ENCODE measurements at places on chromosomes 4 and X. TPM values are rescaled to one million over a fixed set of nuclear protein-coding genes. Genes with fewer than 3 reads are reported as not detected.
A peak's percentile ranks its signal among the peaks of the same experiment; 100 is the strongest.

DNA sequence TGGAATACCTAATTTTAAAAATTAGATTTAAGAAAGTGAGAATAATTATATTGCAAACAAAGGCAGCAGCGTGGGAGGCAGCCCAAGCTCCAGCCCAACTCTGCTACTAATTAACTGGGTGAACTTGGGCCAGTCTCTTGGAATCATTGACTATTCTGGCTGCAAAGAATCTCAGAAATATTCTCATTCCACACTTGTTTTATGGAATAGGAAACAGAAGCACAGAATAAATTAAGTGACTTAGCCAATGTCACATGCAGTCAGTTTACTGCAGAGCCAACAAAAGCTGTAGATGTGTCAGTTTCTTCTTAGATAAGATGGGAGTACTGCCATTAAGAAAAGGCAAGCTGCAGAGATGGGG is 132.6 kb upstream of the FAM9B start:
- DNase-seq, result no peak

DNA sequence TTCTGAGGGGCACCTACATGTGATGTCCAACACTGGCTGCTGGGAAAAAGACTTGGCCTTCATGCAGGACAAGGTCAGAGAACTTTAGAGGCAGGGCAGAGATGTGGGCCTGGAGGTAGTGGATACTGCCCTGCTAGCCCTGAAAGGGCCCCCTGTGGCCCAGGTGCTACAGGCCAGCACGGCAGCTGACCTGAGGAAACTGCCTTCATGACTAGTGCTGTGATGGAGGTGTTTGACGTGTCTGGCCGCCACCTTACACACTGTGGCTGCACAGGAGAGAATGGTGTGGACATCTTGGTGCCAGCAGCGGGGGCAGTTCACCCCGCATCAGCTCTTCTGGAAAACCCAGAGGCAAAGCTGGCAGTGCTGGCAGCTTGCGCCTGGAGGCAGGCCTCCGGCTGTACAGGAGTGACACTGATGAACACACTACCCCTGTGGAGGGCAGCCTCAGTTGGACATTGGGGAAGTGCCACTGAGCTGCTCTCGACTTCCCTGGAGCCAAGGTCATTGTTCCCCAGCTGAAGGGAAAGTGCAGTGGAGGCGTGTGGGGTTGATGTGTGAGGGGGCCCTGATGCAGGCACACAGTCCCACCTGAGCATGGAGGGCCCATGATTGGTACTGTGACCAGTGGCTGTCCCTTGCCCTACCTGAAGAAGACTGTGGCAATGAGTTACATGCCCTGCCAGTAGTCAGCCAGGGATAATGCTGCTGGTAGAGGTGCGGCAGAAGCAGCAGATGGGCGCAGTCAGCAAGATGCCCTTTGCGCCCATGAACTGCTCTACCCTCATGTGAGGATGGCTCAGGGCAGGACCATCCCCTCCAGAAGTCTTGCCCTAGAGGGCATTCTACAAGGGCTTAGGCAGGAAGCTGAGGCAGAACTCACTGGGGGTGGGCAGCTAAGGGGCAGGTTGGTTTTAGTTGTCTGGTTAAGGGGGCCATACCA is 36.9 kb downstream of the COQ2 start:
- no peak for DNase-seq

DNA sequence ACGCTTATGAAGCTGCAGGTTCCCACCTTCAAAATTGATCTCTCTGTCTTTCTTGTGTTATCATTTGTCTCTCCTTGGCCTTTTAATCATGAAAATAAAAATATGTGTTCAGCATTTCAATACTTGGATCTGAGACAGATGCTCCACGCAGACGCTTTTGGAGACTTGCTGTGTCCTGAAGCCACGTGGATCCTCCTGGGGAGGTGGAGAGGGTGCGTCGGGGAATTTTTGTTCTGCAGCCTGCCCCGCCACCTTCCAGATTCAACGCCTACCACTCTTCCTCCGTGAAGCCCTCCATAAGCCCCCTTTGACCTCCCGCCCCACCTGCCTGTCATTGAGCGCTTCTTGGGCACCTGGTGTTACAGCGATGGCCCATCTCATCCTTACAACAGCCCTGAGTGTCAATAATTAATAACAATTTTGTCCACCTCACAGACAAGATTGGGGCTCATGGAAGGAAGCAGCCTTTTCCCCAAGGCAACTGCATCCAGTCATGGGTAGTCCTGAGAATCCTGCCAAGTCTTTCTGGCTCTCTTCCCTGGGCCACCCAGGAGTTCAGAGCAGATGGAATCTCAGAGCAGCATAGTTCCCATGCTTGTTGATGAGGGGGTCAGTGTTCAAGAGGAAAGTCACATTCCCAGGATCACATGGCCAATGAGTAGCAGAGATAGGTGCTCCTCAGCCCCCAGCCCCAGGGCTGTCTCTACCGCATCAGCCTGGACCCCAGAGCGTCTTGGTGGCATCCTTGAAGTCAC is 172.6 kb upstream of the PSAPL1 start:
- no peak for DNase-seq

Gene JAKMIP1
- 0.64 TPM for total RNA-seq

DNA sequence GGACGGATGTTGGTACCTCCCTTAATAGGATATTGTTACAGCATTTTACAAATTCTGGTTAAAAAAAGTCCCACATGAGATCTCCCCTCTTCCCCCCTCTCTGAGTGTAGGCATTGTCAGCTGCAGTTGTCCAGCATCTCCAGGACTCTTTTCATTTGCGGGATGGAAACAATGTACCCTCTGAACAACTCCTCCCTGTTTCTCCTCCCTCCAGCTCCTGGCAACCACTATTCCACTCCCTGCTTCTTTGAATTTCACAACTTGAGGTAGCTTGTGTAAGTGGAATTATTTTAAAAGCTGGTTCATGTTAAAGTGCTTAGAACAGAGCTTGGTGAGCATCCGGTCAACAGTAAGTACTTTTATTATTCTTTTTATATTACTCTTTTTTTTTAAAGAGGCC is 69.8 kb downstream of the TBL1X start:
- DNase-seq, result peak; percentile 4

DNA sequence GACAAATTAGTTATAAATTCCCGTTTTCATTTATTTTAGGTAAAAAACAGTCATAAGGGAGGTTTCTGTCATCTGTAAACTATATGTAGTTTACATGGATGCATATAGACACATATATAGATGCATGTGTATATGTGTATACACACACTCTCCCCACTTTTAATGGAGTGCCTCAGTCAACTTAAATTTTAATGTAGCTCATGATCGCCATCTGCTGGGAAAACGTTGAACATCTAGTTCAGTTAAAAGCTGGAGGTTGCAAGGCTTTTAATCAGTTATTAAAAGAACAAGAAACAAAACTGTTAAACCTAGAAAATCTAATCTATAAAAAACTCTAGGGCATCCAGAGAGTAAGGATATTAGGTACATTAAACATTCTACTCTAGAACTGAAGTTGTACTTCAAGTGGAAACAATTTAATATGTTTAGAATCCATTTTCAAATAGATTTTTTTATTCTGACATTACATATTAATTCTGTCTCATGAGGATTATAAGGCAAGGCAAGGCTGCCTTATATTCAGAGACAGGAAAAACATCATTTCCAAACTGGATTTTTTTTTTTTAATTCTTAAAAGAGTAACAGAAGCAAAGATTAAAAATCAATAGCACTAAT is 122.6 kb downstream of the SHISA3 start:
- peak; percentile 39 for DNase-seq

GRCh38 chrX:152988536-152989291 is 5.2 kb downstream of the PNMA5 start:
- DNase-seq, result no peak

GRCh38 chrX:30689116-30689515 is 35.9 kb downstream of the GK start:
- DNase-seq, result no peak

Gene FRAS1
- total RNA-seq, result 1.8 TPM

Gene PHEX
- 0.85 TPM for total RNA-seq

Gene GLRA3
- total RNA-seq, result not detected

GRCh38 chrX:49726966-49727365 is 31.2 kb upstream of the PAGE1 start:
- no peak for DNase-seq

DNA sequence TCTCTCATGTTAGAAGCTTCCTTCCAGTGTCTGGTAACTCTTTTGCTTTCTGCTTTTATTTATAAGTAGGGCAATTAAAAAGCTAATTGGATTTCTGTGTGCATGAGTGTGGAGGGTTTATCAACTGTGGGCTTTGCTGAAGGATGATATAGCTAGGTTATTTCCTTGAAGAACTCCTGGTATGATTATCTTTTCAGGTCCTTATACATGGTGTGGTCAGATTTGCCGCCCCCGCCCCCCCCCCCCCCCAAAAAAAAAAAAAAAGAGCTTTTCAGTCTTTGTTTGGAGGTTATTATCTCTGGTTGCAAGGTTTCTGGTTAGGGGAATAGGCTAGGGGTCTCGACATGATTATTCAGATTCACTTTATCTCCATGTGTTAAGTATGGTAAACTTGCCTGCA is 35.9 kb downstream of the MOB1B start:
- DNase-seq, result no peak

Gene UNC5C
- 9.1 TPM for total RNA-seq

Gene MID1
- total RNA-seq, result 9.1 TPM

Gene FABP2
- total RNA-seq, result not detected

DNA sequence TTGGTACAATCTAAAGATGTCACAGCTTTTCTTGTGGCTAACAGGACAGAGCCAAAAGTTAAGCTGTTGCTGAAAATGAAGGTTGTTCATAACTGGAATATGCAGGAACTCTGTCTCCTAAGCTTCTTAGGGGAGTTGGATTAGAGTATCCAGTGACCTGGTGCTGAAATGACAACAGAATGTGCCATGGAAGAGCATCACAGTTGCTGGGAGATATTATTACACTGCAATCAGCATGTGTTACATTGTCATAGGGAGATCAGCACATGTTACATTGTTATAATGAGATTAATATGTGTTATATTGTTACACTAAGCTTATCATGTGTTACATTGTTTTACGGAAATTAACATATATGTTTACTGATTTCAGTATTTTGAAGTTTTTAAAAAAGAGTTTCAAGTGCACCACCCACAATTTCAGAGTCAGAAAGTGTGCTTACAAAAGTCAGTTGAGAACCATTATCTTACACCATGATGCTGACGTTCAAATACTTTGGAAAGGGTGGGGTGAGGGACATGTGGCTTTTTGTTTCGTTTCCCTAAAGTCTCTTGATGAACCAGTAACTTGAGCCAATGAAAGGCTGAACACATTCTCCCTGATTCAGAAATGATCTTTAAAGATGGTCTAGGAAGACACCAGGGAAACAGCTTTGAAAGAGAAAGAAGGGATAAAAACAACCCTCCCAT is 113.4 kb downstream of the DRD5 start:
- DNase-seq, result no peak

Gene P2RY8
- total RNA-seq, result not detected

GRCh38 chr4:3263053-3263875 is 14.3 kb downstream of the MSANTD1 start:
- DNase-seq, result no peak

DNA sequence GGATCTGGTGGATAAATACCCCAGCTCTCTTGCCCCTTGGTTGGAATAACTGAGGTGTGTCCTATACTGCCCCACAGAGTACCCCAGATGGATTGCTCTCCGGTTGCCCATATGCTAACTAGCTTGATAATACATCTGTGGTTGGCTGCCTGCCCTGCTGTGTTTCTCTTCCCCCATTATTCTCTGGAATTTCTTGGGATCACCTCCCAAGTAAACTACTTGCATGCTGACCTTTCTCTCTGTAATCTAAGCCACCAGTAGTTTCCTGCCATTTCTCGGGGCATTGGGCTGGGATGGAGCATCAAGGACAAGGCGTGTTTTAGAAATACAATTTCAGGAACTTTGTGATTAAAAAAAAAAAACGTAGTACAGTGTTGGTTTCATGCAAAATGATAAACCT is 25.2 kb downstream of the PPP1R2C start:
- peak; percentile 24 for DNase-seq

- DNase-seq, result no peak
Measured at GRCh38 chr4:56077676-56078075, 128.9 kb downstream of the CEP135 start.

GRCh38 chrX:54213603-54214002 is 30.5 kb upstream of the FAM120C start:
- DNase-seq, result no peak

Gene SHOX
- 0.08 TPM for total RNA-seq

GRCh38 chr4:4913147-4913561 is 53.7 kb downstream of the MSX1 start:
- no peak for DNase-seq

GRCh38 chr4:98026362-98026761 is 116.9 kb downstream of the STPG2 start:
- no peak for DNase-seq

DNA sequence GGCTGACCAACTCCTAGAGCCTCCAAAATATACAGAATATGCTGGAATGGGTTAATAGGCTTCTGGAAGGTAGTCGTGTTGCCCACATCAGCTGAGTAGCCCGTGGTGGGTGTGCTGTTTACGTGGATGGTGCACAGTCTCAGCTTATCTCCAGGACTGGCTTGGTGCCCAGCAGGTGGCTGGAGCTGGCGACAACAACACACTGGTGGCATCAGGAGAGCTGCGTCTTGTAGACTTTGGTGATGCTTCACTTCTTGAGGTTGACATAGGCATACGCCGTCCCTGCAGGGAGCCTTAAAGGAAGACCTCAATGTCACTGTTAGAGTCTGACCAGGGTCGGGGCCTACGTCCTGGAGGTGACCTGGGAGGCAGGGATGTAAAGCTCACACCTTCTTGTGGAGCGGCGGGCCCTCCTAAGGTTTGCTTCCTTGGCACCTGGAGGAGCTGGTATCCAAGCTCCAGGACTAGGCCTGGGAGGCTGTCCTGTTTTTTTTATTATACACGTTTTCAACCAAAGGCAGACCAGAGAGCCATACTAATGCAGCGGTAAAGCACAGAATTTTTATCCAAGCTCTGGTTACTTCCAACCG is 26.5 kb upstream of the RBMX start:
- DNase-seq, result no peak

GRCh38 chrX:31340587-31340986 is 268.7 kb upstream of the FTHL17 start:
- DNase-seq, result no peak

GRCh38 chr4:35493977-35494376 is 750.3 kb downstream of the ARAP2 start:
- no peak for DNase-seq

DNA sequence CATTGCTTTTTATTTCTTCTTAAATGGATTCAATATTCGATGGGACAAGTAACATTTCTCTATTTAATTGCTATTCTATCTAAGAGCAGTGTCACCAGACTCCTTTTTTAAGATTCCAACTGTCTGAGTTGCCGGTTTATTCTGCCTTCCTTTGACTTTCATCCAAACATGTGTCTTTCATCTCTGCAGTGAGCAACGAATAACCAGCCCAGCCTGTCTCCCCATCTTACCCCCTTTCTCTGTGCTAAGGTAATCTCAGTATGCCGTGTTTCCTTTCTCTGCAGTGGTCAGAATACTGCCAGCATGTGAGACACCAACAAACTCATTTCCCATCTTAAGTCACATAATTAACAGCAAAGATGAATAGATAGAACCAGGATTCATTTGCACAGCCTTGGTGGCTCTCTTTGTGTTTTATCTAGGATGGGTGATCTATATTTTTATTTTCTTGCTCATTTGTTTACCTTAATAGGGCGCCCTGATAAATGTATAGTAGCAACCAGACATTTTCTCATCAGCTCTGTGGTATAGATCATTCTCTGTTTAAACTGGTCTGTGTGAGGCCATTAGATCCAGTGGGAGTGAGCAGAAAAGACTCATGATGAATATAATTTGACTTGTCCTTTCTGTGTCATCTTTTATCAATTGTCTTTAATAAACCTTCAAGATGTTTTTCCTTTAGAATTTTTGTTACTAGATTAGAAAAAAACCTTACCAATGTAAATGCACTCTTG is 394.8 kb upstream of the IGFBP7 start:
- DNase-seq, result no peak

All from H4 (cell line).